CD4-positive, alpha-beta T cell treated with Interleukin-15 for 1 hour (primary cell): ENCODE measurements at places on chromosomes 4 and X.
A peak's percentile ranks its signal among the peaks of the same experiment; 100 is the strongest.

DNA sequence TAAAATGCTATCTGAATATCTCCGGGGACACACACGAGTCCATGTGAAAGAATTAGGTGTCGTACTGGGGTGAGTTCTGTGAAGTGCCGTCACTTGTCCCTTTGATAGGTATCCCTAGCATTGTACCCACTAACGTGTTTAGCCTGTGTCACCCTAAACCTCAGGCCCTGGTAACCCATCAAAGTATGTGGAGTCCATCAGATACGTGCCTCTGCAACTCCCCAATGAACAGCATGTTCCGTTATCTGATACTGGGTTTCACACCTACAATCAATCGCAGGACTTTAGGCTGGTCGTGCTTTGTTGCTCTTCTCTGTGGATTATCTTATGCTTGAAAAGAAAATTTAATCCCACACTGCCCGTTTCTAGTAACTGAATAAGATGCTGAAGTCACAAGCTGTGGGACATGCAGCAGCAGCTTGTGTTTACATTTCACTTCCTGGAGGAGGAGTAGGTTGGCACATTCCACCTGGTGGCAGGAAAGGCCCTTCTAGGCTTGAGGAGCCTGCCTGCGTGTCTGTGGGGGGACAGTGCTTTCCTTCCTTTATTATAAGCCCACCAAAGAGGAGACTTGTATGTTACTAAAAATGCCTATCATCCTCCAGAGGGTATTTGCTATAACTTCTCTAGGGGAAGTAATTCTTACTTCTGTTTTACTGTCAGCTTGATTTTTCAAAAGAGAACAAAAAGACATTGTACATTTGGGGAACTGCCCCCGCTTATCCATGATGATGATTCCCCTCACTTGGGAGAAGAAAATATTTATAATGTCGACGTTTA is 127.2 kb downstream of the FNIP2 start:
- DNase-seq: no peak

DNA sequence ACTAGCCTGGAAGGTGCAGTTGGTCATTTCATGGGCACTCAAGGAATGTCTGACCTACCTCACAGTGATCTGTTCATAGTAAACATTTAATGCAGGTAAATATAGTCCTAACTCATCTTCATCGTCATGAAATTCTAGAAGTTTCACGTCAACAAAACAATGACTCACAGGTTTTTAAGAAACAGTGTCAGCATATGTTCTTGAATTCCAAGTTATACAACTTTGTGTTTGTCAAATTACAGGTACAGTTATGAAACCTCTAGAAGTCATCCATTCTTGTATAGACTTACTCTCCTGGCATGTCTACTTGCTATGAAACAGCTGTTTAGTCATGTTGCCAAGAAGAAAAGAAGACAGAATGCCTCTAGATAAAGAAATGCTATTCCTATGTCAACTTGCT is 46.6 kb downstream of the AFM start:
- no peak for DNase-seq

DNA sequence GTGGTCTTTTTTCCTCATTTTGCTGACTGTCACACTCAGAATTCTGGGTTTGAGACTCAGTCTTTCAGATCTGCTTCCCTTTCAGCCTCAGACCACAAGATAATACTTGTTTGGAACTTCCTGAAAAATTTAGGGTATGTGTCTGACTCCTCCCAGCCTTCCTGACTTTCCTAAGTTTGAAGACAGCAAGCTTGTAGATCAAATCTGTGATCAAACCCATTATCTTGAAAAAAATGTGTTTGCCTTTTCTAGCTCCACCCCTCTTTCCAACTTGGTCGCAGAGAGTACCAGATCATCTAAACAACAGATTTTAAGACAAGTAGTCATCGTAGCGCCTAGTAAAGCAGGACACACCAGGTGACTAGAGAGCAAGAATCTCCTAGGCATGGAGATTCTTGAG is 9.9 kb downstream of the BCAP31 start:
- no peak for DNase-seq

- peak; percentile 32 for DNase-seq
These were observed 12.6 kb downstream of the CA5B start for GRCh38 chrX:15750611-15751154.

GRCh38 chrX:39766085-39766726 is 331.6 kb downstream of the BCOR start:
- DNase-seq: peak; percentile 33

- DNase-seq: no peak
These were observed 50.3 kb downstream of the WDFY3 start for GRCh38 chr4:84916227-84916626.

GRCh38 chr4:52212702-52213101 is 161.6 kb downstream of the SPATA18 start:
- no peak for DNase-seq

DNA sequence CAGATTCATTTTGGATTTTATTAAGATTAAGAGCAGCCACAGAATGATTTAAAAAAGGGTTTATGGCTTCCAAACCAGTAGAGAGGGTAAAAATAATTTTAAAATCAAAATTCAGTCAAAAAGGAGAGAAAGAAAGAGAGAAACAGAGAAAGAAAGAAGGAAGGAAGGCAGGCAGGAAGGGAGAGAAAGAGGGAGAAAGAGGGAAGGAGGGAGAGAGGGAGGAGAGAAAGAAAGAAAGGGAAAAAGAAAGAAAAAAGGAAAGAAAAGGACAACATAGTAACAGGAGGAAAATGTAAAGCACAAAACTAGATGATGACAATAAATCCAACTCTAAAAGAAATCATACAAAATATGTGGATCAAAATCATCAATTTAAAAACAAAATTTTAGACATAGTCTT is 79.6 kb upstream of the FRG1 start:
- no peak for DNase-seq

DNA sequence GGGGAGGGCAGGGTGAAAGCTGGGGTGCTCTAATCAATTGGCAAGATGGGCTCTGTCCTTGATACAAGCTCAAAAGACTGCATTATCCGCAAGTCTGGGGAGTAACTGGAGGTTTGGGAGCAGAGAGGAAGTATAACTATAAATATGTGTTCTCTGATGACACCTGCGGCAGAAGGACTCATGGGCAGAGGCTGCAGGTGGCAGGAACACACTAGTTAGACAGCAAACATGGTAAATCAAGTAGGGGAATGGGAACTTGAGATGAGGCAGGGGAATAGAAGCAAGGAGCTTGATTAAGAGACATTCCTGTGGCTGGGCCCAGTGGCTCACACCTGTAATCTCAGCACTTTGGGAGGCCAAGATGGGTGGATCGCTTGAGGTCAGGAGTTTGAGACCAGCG is 30.3 kb downstream of the SH3KBP1 start:
- DNase-seq: no peak

GRCh38 chr4:84258905-84259830 is 239.9 kb downstream of the NKX6-1 start:
- DNase-seq: no peak

GRCh38 chrX:128653524-128654060 is 601.4 kb upstream of the ACTRT1 start:
- no peak for DNase-seq

GRCh38 chrX:55714161-55714560 is 3.4 kb upstream of the RRAGB start:
- no peak for DNase-seq

DNA sequence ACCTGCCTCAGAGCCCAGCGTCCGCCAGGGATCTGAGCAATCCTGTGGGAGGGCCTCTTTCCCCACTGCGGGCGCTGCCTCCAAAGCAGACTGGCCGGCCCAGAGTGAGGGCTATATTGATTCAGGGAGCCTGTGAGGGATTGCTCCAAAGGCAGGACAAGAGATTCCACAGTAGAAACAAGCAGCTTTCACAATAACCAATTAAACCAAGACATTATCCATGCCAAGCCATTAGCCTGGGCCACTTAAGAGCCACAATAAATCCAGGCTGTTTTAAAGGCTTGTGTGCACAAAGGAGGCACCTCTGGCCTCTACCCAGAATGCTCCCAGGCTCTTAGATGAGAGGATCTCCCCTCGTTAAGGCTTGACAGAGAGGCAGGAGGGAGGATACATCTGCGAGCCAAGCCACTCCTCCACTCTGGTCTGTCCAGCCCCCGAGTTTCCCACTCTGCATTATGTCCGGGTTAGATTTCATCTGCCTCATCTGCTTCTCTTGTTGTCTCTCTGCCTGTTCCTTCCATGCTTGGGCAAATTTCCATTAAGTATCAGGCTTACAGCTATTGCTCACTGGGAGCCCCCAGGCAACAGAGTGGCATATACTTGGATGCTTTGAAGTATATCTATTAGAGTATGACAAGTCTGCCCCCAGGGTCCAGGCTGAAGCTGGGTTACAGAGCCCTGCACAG is 357.9 kb downstream of the UNC5C start:
- no peak for DNase-seq

- no peak for DNase-seq
These were observed 44.1 kb downstream of the CHRNA9 start for GRCh38 chr4:40379248-40379647.

GRCh38 chrX:53115550-53115874 is 21.6 kb downstream of the KANTR start:
- DNase-seq: no peak

DNA sequence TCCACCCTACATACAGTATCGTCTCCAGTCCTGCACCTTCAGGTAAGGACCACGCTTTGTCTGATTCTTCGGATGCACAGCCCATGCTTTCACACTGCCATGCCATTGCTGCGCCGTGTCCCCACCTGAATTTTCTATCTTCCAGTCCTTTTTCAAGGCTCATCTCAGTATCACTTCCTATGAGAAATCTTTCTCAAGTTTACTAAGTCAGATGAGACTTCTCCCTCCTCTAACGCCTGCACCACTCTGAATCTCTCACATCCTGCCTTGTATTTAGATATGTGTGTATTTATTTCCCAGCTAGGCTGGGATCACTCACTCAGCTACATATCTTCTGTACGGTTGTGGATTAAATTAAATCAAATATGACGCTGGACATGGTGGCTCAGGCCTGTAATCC is 116.8 kb downstream of the SMIM20 start:
- DNase-seq: no peak

GRCh38 chr4:16827794-16828724 is 70.4 kb downstream of the LDB2 start:
- no peak for DNase-seq

- no peak for DNase-seq
These were observed 143.0 kb upstream of the GNPDA2 start for GRCh38 chr4:44869222-44869882.
